MG63 (cell line): ENCODE measurements at places on chromosomes 5 and 9. TPM values are rescaled to one million over a fixed set of nuclear protein-coding genes. Genes with fewer than 3 reads are reported as not detected.

Gene ACSL6
- total RNA-seq, result 1.1 TPM in 1 of 2 replicates, not detected in the other

Gene CDC14B
- 4.0 and 14.8 TPM in 2 replicates for total RNA-seq

Gene ANKRD34B
- total RNA-seq, result not detected in 2 replicates

Gene SEMA5A
- total RNA-seq, result 22.3 and 27.9 TPM in 2 replicates

Gene ANKRD31
- total RNA-seq, result not detected in 2 replicates

Gene PCDH12
- 8.4 TPM in 1 of 2 replicates, not detected in the other for total RNA-seq

Gene GABRB2
- not detected in 2 replicates for total RNA-seq

Gene WDR31
- total RNA-seq, result 1.6 and 2.5 TPM in 2 replicates

Gene NIM1K
- not detected in 2 replicates for total RNA-seq

Gene AQP3
- total RNA-seq, result 19.7 TPM in 1 of 2 replicates, not detected in the other

Gene ENTPD8
- not detected in 2 replicates for total RNA-seq

Gene LVRN
- total RNA-seq, result 0.10 TPM in 1 of 2 replicates, not detected in the other

Gene FOXD4L6
- total RNA-seq, result not detected in 2 replicates

Gene LHX6
- not detected in 2 replicates for total RNA-seq

Gene PPP3R2
- total RNA-seq, result not detected in 2 replicates

Gene FCN2
- not detected in 2 replicates for total RNA-seq

Gene PDE6A
- total RNA-seq, result not detected in 2 replicates

Gene TAS2R1
- total RNA-seq, result 0.64 TPM in 1 of 2 replicates, not detected in the other

Gene OBP2B
- not detected in 2 replicates for total RNA-seq

Gene PCDHGA5
- not detected in 2 replicates for total RNA-seq

Gene C5orf46
- 6.0 TPM in 1 of 2 replicates, not detected in the other for total RNA-seq

Gene TMEM215
- not detected in 2 replicates for total RNA-seq

Gene SLC6A7
- total RNA-seq, result not detected in 2 replicates

Gene PLAA
- total RNA-seq, result 25.4 and 37.9 TPM in 2 replicates

Gene PCDHA9
- not detected in 2 replicates for total RNA-seq

Gene SHC3
- total RNA-seq, result 0.69 TPM in 1 of 2 replicates, not detected in the other

Gene HTR1A
- total RNA-seq, result not detected in 2 replicates

Gene PCDHAC1
- not detected in 2 replicates for total RNA-seq

Gene SH3PXD2B
- 4.4 and 15.2 TPM in 2 replicates for total RNA-seq

Gene C7
- not detected in 2 replicates for total RNA-seq
